ENCODE measurements at places on chromosomes 11 and 22.

DNA sequence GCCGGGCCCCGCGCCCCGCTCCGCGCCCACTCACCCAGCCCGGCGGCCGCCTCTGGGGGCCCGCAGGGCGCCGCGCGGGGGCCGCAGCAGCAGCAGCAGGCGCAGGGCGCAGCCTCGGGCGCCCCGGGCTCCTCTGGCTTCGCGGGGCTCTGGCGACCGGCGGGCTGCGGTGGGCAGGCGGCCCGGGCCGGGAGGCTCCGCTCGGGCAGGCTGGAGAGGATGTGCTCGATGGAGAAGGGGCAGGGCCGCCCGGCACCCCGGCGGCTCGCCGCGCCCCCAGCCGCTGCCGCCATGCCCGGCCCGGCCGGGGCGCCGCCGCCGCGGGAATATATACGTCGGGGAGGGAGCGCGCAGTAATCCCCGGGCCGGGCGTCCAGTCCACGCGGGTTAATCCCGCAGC is at the start of gene GSC2:
GSC2 (minus strand) TSS at position 302 of the 400 bp plus-strand sequence; CDS start at position 293, 9 bp downstream.
- DNase-seq: no peak

GRCh38 chr11:134821422-134821821 is 409.4 kb upstream of the B3GAT1 start:
- DNase-seq: no peak

- DNase-seq: no peak
These were observed 189.0 kb downstream of the DDX10 start for GRCh38 chr11:108853864-108854263.

DNA sequence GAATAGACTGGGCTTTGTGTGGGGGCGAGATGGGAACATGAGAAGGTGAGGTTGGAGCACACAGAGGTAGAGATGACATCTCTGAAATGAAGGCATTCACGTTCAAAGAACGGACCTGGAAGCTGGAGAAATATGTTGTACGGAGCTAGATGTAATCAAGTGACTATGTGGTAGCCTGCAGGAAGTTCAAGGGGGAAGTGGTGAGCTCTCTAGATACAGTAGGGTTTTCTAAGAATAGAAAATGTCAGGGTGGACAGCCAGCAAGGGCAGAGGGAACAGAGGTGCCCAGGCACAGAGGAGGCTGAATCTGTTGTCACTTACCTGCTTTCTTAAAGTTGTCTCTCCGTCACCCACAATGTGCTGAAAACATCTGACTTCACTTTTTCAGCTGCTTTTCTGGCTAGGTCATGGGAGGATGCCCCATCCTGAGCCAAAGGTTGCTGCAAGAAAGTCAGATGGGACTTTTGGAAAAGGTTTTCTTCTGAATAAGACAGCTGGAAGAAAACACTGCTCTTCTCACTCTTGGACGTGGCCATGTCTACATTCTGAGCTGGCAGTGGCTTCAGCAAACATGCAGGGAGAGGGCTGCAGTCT is 171.5 kb upstream of the B3GAT1 start:
- DNase-seq: no peak

DNA sequence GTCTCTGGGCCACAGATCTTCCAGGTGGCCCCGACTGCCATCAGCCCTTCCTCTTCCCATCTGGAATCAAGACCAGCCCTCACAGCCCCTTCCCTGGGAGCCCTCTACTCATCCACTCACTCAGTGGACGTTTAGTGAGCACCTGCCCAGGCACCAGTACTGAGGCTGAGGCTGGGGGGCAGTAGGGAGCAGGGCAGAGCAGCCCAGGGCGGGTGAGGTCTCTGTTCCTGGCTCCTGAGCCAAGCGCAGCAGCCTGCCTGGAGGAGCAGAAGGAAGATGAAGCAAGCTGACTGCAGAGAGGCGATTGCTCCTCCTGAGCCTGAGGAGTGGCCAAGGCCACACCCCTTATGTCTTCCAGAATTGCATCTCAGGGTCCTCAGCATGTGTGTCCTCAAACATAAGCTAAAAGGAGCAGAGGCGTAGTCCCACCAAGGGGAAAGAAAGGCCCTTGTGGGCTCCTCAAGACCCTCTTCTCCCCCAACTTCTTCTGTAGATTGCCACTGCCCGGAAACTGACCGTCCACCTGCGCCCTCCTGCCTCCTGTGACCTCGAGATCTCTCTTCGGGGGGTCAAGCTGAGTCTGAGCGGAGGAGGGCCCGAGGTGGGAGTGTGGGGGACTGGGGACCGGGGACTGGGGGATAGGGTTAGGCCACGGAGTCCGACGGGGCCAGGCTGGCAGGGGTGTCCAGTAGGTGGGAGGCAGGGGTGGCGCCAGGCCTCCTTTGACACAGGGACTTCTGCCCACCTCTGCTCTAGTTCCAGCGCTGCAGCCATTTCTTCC is 5.8 kb downstream of the MAPK8IP2 start:
- DNase-seq: no peak

GRCh38 chr11:10564696-10565318 is 3.7 kb downstream of the LYVE1 start:
- DNase-seq: no peak

GRCh38 chr22:42752912-42753311 is 32.2 kb upstream of the A4GALT start:
- no peak for DNase-seq

- DNase-seq: no peak
These were observed 93.2 kb downstream of the EXT2 start for GRCh38 chr11:44188643-44189042.

- DNase-seq: no peak
These were observed 73.8 kb upstream of the SHISAL1 start for GRCh38 chr22:44386386-44387035.

- DNase-seq: no peak
These were observed 960 bp upstream of the CADM1 start for GRCh38 chr11:115505175-115505574.
